ENCODE measurements at places on chromosomes 13 and 19. TPM values are rescaled to one million over a fixed set of nuclear protein-coding genes. Genes with fewer than 3 reads are reported as not detected.

The KLHL26 gene
- total RNA-seq: 7.1 TPM

The ADAMTSL5 gene
- total RNA-seq: 0.13 TPM

The CCDC70 gene
- total RNA-seq: not detected

The ZNF615 gene
- total RNA-seq: 31.4 TPM
